ENCODE measurements at places on chromosomes 3 and 15.

DNA sequence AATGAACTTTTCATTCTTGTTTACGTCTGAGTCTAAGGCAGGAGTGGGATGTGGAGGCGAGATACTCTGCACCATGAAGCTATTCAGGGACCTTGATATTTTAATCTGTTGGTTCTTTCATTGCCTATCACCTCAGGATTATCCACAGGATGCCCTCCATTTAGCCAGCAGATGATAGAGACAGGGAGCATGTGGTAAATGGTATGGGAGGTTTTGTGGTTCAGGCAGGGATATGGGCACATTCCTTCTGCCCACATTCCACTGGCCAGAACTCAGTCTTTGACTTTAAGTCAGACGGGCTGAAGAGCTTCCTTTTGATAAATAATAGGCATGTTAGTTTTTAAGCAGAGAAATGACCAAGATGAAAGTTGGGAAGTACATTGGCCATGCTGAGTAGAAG lies 548.0 kb upstream of the CCDC54 start:
- DNase-seq: no peak

DNA sequence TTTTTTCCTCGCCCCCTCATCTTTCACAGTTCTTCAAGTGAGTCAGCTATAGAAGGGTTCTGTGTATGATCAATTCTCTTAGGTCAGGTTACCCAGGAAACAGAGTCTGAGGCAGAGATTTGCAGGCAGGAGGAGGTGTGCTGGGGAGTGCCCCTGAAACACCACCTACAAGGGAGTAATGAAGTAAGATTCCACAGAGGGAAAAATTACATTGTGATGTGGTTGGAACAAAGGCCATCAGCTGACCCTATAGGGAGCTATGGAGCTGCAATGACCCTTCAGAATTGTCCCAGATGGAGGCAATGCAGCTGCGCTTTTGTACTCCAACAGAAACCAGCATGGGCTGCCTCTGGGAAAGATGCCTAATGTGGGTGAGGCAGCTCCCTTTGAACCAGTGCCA lies 142.2 kb upstream of the CNTN3 start:
- no peak for DNase-seq

- no peak for DNase-seq
Observed at GRCh38 chr3:399647-400046, 203.1 kb downstream of the CHL1 start.

GRCh38 chr3:111366515-111366914 lies 175.5 kb upstream of the CD96 start:
- no peak for DNase-seq

GRCh38 chr15:45812200-45812599 lies 177.4 kb downstream of the SQOR start:
- DNase-seq: no peak

DNA sequence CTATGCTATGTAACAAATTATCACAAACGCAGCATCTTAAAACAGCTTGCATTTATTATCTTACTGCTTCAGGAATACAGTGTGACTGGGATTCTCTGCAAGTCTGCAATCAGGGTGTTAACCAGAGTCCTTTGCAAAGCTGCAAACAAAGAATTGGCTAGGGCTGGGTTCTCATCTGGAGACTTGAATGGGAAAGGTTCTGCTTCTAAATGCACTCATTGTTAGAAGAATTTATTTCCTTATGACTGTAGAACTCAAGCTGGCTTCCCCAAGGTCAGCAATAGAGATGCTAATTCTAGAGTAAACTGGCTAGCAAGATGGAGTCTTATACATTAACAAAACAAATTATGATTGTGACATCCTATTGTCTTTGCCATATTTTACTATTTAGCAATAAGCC lies 673.7 kb downstream of the DIPK2A start:
- no peak for DNase-seq

- no peak for DNase-seq
Observed at GRCh38 chr3:141605883-141606282, 119.1 kb downstream of the RASA2 start.

GRCh38 chr15:23760024-23760423 lies 72.9 kb upstream of the NDN start:
- no peak for DNase-seq

DNA sequence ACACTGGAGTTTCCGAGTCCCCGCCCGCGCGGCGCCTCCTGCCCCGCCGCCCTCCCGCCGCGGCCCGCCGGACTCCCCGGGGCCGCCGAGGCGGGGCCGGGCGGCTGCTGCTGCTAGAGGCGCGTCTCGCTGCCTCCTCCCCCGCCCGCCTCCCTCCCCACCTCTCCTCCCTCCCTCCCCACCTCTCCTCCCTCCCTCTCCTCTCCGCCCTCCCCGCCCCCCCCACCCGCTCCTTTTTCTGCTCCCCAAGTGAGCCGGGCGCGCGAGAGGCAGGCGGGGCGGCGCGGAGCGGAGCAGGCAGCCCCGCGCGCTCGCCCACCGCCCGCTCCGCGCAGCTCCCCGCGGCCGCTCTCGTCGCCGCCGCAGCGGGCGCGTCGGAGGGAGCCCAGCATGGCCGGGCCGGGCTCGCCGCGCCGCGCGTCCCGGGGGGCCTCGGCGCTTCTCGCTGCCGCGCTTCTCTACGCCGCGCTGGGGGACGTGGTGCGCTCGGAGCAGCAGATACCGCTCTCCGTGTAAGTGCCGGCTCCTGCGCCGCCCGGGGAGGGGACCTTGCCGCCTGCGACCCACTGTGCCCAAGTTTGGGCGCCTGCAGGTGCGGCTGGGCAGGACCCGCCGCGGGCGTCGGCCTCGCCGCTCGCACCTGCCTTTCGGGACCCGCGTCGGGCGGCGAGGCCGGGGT lies at the start of gene CACNA2D3:
Gene CACNA2D3, plus strand, starts transcription at position 229 of the 679 bp plus-strand sequence.
- DNase-seq: peak; percentile 72

DNA sequence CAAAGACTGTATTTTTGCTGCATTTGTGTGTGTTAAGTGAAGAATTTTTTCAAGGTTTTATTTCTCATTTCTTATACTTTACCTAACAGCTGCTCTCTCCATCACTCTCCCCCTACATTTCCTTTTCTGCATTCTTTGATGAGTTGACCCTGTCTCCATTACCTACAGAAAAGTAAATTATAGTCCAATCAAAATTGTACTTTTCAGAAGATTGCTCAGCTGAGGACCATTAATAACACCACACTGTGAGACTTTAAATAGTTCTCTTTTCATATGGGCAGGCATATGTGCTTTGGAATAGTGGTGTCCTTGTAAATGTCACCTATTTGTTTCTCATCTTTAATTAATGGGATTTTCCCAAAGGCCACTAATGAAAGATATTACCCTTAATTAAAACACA lies 234.7 kb upstream of the GPR149 start:
- DNase-seq: no peak

- DNase-seq: no peak
Observed at GRCh38 chr3:120801484-120801883, 58.9 kb downstream of the GTF2E1 start.

- DNase-seq: no peak
Observed at GRCh38 chr3:22996920-22997571, 206.1 kb upstream of the UBE2E2 start.

GRCh38 chr3:57100046-57100695 lies 39.7 kb downstream of the SPATA12 start:
- DNase-seq: peak; percentile 73

GRCh38 chr15:85289677-85290365 lies 90.6 kb upstream of the AKAP13 start:
- DNase-seq: peak; percentile 54

GRCh38 chr3:99505646-99506269 lies 132.6 kb upstream of the COL8A1 start:
- DNase-seq: no peak

DNA sequence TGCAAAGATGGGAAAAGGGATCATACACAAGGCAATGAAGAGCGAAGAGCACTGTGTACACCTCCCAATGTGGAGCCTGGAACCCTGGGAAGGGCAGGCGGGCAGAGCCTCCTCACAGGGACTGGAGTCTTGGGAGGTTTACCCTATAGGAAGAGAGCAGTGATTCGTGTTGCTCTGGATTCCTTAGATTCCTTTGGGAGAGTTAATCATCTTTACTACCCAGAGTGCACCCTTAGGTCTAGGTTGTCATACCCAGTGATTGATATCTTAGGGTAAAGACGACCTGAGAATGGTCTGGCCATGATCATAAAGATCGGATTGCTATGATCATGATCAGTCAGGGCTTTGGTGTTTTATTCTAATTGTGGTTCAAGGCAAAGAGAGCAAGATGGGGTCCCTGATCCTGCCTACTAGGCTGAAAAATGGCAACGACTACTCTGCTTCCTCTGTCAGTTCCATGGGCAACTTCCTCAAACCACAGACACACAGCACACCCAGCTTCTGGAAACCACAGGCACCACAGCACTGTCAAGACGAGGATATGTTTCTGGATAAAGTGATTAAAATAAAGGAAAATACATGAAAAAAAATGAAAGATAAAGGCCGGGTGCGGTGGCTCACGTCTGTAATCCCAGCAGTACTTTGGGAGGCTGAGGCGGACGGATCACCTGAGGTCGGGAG lies 20.4 kb upstream of the MAP6D1 start:
- no peak for DNase-seq

DNA sequence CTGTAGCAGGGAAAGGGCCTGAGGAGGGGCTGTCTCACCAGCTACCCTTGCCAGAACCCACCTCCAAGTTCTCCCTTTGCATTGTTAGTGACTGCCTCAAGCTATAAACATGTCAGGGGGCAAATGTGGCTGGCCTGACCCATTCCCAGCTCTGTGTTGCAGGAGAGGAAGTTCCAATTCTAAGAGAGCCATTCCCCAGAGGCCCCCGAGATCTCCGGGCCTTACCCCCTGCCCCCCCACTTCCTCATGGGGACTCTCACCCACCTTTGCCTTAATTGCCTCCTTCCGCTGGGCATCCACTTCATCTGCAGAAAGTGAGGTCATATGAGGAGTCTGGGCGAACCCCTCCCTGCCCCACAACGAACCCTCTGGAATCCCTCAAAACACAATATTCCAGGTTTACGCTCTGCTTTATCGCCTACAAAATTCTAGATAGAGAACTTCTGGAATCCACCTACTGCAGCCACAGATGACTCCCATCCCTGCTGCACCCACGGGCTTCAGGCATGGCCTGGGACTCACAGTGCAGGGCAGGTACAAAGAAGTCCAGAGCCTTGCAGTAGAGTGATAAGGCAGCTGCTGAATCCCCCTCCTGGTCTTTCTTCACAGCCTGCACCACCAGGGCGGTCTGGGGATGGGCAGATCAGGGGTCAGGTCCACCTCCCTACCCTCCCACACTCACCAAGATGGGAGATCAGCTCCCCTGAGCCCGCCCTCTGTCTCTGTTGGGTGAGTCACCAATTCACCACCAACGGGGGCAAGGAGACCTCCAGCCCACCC lies 4.0 kb downstream of the ULK3 start:
- DNase-seq: no peak

DNA sequence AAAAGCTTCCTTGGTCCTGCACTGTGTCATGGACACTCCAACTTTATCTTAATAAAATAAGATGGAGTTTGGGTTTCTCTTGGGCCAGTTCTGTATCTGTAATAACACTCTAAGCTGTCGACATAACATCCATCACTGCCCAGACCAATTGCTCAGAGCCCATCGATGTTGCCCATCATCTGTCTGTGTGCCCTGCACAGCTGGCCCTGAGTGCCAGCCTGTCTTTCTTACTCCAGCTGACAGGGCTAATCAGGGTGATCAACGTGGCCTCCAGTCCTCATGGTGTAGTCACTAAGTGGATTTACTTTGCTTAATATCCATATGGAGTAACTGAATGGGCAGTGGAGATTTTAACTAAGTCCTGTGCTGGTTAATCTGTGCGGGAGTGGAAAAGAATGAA lies 419.8 kb upstream of the TPM1 start:
- no peak for DNase-seq

DNA sequence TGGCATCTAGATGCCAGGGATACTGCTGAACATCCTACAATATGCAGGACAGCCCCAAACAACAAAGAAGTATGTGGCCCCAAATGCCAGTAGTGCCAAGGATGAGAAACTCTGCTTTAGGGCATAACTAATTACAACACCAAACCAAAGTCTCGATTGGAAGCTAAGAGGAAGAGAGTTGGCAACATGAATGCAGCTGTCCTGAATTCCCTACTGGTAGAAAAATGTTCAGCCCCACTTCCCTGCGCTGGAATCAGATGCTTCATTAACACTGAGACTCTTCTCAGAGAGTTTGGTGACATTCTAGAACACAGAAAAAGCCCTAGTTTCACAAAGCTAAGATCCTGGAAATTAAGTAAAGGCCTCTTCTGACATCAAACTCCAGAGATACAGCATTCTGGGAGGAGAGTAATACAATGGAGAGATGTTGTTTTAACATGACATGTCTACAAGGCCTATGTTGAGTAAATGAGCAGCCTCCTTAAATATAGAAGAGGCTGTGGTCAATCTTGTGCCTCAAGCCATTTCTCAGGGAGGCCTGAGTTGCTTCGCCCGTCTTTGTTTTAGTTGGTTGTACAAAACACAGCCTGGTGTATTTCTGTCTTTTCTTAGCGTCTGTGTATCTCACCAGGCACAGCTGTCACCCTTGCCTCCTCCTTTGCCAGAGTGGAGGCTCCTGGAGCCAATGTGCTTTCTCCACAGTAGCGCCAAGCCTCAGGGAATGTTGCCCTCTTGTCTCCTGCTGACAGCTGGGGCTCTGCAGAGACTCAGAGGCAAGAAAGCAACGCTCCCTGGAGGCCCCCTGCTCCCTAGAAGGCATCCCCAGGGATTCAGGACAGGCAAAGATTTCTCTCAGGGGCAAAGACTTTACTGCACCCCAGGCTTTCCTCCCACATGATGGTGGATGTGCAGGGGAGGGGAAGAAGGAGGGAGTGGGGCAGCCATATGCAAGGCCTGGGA lies 25.1 kb upstream of the CTNNB1 start:
- no peak for DNase-seq

- DNase-seq: no peak
Observed at GRCh38 chr3:23519314-23520208, 286.2 kb upstream of the UBE2E1 start.

- DNase-seq: no peak
Observed at GRCh38 chr3:159635047-159635641, 353.5 kb upstream of the IL12A start.

GRCh38 chr3:172522871-172523818 lies at the start of gene TNFSF10:
Gene TNFSF10 (minus strand): TSS chr3:172523430. CDS start chr3:172523384, 46 bp downstream.
- no peak for DNase-seq

DNA sequence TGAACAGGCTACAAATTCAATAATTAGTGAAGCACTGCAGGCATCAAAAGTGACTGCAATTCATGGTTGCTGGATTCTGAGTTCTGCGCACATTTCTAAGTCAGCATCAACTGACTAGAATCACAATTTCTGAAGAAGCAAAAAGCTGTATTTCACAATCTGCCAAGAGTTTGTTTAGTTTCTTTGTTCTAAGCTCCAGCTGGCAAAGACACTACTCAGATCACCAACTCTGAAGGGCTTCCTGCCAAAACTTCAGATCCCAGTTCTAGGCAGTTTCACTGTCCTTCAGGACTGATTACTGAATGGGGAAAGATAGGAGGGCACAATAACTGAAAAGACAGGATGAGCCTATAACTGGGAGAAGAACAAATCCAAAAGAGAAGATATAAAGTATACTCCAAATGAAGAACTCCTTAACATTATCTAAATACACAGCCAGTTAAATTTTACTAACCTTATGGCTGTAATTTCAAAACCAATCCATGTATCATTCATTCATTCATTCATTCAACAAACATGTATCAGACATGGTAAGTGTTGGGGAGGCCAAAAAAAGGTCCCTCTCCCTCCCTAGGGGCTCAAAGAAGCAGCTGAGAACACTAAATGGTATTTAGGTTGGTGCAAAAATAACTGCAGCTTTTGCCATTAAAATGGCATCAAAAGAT lies 17.1 kb downstream of the TJP1 start:
- DNase-seq: no peak

GRCh38 chr3:151900460-151900859 lies 27.0 kb downstream of the SUCNR1 start:
- DNase-seq: no peak
